Aorta (tissue), 5 donors: ENCODE measurements at places on chromosomes 6 and 20. TPM values are rescaled to one million over a fixed set of nuclear protein-coding genes. Genes with fewer than 3 reads are reported as not detected.

Gene ROMO1
- 102 TPM for total RNA-seq

Gene KCNQ2
- total RNA-seq, result not detected

Gene C4B
- total RNA-seq, result 149 TPM

Gene TMEM74B
- total RNA-seq, result 0.71 TPM

- H3K4me3 ChIP-seq, result no peak overlapping the region
- H3K36me3 ChIP-seq, result no peaks in the 10 kb centered on the region
- H3K27me3 ChIP-seq, result no peaks in the 10 kb centered on the region
- no peaks in the 10 kb centered on the region for H3K4me1 ChIP-seq
- no peak overlapping the region for H3K27ac ChIP-seq
Observed at GRCh38 chr6:39273406-39273821, 40.8 kb downstream of the KCNK17 start.

DNA sequence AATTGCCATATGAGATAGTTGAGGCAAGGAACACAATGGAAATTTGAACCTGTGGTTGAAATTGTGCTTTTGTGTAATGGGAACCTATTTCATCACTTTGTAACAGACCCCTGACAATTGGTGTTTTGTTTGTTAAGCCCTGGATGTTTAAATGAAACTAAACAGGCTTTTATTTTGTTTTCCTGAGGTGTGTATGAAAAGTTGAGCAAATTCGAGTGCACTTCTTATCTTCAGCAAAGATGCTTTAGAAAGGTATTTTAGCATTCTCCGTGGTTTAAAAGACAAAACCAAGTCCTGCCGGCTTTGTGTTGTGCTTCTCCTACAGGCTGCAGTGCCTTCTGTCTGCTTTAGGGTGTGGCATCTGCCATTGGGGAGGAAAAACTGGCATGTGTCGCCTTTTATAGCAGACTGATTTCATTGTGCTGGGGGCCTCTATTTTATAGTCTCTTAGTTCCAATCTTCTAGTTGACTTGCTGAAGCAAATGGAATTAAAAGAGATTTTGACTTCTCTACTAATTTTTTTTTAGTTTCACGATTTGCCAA, 2.2 kb upstream of the ARID1B start:
- peak overlapping the region; percentile 43 for H3K4me3 ChIP-seq
- H3K36me3 ChIP-seq, result no peaks in the 10 kb centered on the region
- H3K4me1 ChIP-seq, result no peaks in the 10 kb centered on the region
- peak overlapping the region; percentile 71 for H3K27ac ChIP-seq

DNA sequence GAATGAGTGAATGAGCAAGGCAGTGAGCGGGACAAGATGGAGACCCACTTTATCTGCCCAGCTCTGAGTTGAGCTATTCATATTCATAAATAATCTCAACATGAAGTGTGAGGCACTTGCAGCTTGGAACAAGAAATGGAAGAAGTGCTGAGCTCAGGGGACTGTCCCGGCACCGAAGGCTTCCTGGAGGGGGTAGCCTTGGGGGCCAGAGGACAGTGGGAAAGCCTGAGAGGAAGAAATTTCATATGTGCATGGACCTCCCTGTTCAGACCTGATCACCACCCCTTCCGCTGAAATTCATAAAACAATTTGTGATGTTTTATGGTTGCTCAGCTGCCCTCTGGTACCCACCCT, 103.2 kb downstream of the TOX2 start:
- H3K27ac ChIP-seq, result peak overlapping the region; percentile 63
- H3K36me3 ChIP-seq, result no peaks in the 10 kb centered on the region
- no peak for DNase-seq
- H3K4me1 ChIP-seq, result peaks cover 1% of the 10 kb centered on the region
- H3K4me3 ChIP-seq, result no peak overlapping the region
- H3K27me3 ChIP-seq, result no peaks in the 10 kb centered on the region

DNA sequence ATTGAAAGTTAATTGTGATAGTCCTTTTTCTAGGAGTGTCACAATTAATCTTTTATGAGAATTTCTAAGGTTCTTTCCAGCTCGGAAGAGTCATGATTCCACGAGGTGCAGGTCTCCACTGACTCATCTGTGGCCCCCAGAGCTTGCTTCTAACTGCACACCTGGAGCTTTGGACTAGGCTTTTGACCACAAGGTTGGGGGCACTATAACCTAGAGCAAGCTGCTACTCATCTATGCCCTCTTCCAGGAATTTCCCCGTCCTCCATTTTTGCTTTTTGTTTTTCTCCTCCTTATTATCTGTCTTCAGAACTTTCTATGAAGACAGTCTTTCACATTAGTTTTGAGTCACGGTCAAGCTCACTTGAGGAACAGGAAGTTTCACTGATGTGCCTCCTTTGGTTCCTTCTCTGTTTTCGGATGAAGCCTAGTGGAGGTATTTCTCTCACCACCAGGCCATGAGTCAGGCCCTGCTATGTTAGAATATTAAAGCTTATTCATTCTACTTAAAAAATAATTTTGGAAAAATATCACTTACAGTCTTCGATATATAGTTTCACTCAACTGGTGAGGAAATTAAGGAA, 119.2 kb upstream of the INSM1 start:
- H3K36me3 ChIP-seq, result no peaks in the 10 kb centered on the region
- H3K27ac ChIP-seq, result no peak overlapping the region
- no peak for DNase-seq
- H3K4me3 ChIP-seq, result no peak overlapping the region
- H3K27me3 ChIP-seq, result no peaks in the 10 kb centered on the region

DNA sequence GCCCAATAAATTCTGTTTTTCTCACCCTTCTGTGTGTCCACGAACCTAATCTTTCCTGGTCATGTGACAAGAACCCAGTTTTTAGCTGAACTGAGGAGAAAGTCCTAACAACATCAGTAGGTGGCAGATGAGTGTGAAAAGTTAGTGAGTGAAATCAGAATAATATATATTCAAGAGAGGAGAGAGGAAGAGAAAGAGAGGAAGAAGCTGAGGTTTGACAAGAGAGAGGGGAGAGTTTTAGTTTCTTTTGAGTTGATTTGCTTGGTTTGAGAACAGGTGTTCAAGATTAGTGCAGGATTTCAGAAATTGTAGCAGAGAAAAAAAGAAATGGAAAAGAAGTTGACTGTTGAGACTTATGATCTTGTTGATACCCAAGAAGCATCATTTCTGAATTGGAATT, 930.5 kb upstream of the FLRT3 start:
- H3K27me3 ChIP-seq, result no peaks in the 10 kb centered on the region
- H3K27ac ChIP-seq, result no peak overlapping the region
- H3K4me1 ChIP-seq, result no peaks in the 10 kb centered on the region
- no peak overlapping the region for H3K4me3 ChIP-seq

DNA sequence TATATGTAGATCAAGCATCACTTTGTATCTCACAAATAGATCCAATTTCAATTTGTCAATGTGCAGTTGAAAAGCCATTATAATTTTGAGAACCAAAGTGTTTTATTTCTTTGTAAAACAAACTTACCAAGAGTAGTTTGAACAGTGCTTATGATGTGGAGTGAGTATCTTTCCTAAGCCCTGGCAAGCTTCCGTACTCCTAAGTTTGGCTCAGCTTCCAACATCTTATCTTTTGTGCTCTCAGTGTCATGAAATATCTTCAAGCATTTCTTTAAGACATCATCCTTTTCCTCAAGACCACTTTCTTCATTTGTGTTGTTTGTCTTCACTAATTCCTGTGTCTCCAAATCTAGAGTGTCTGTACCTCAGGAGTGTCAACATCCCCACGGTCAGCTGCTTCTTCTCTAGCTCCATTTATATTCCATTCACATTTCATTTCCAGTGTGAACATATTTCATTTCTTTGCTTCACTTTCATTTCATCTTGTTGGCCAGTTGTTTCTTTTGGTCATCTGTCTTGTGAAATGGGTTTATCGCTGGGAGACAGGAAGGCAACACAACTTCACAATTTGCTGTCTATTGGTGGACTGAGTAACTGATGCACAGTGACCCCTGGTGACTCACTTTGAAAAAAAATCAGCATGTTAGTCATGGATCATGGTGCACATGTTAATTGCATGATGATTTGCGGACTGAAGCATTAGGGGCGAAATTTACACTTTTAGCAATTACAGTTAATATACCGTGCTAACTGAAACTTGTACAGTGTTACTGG, 36.9 kb downstream of the SLC24A3 start:
- DNase-seq, result no peak
- H3K4me3 ChIP-seq, result no peak overlapping the region
- H3K27ac ChIP-seq, result no peak overlapping the region
- no peaks in the 10 kb centered on the region for H3K4me1 ChIP-seq

DNA sequence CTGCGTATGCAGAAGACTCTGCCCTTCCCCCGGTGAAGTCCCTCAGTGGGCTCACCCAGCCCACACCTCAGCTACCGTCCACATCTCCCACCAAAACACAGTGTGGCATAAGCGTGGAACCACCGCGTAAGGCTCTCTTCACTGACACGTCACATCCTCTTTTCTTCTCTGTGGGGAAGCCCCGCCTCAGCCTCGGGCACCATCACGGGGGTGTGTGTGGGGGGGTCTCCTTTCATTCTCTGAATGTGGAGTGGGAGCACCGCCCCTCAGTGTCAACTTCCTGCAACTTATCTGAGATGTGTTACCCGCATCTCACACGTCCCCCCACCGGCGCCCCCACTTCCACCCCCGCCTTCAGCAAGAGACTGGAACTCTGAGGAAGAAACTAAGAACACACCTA, 388.4 kb upstream of the JARID2 start:
- H3K36me3 ChIP-seq, result no peaks in the 10 kb centered on the region
- H3K4me1 ChIP-seq, result no peaks in the 10 kb centered on the region
- no peaks in the 10 kb centered on the region for H3K27me3 ChIP-seq
- peak; percentile 76 for DNase-seq
- H3K27ac ChIP-seq, result no peak overlapping the region
- no peak overlapping the region for H3K4me3 ChIP-seq

GRCh38 chr20:63059684-63060056, 52.9 kb upstream of the BHLHE23 start:
- no peaks in the 10 kb centered on the region for H3K36me3 ChIP-seq
- no peak overlapping the region for H3K27ac ChIP-seq
- no peaks in the 10 kb centered on the region for H3K4me1 ChIP-seq

- H3K4me1 ChIP-seq, result no peaks in the 10 kb centered on the region
- no peaks in the 10 kb centered on the region for H3K36me3 ChIP-seq
- H3K27me3 ChIP-seq, result no peaks in the 10 kb centered on the region
Observed at GRCh38 chr20:62739067-62739466, 30.4 kb downstream of the NTSR1 start.

GRCh38 chr6:44804016-44804415, 416.5 kb downstream of the CDC5L start:
- H3K4me1 ChIP-seq, result no peaks in the 10 kb centered on the region
- DNase-seq, result no peak
- no peak overlapping the region for H3K4me3 ChIP-seq
- no peak overlapping the region for H3K27ac ChIP-seq
- H3K36me3 ChIP-seq, result no peaks in the 10 kb centered on the region

GRCh38 chr20:44004306-44004915, 89.8 kb downstream of the TOX2 start:
- no peaks in the 10 kb centered on the region for H3K36me3 ChIP-seq
- no peak overlapping the region for H3K27ac ChIP-seq
- no peak for DNase-seq
- H3K4me1 ChIP-seq, result no peaks in the 10 kb centered on the region
- no peaks in the 10 kb centered on the region for H3K27me3 ChIP-seq

- no peaks in the 10 kb centered on the region for H3K4me1 ChIP-seq
- H3K27me3 ChIP-seq, result no peaks in the 10 kb centered on the region
- H3K4me3 ChIP-seq, result no peak overlapping the region
- H3K27ac ChIP-seq, result no peak overlapping the region
- no peaks in the 10 kb centered on the region for H3K36me3 ChIP-seq
- no peak for DNase-seq
Observed at GRCh38 chr6:2478200-2478599, 232.8 kb upstream of the GMDS start.

- no peaks in the 10 kb centered on the region for H3K27me3 ChIP-seq
- no peak overlapping the region for H3K27ac ChIP-seq
- H3K36me3 ChIP-seq, result no peaks in the 10 kb centered on the region
- no peak for DNase-seq
- no peak overlapping the region for H3K4me3 ChIP-seq
Observed at GRCh38 chr6:110140650-110141049, 38.8 kb downstream of the WASF1 start.

GRCh38 chr6:166351715-166352285, 9.5 kb upstream of the SFT2D1 start:
- no peak overlapping the region for H3K4me3 ChIP-seq
- no peaks in the 10 kb centered on the region for H3K36me3 ChIP-seq
- H3K4me1 ChIP-seq, result no peaks in the 10 kb centered on the region
- DNase-seq, result no peak
- no peaks in the 10 kb centered on the region for H3K27me3 ChIP-seq
- H3K27ac ChIP-seq, result no peak overlapping the region

GRCh38 chr20:58691773-58692578, 624 bp upstream of the NPEPL1 start:
- DNase-seq, result peak; percentile 87
- no peak overlapping the region for H3K4me3 ChIP-seq
- H3K27ac ChIP-seq, result peak overlapping the region; percentile 32
- H3K27me3 ChIP-seq, result no peaks in the 10 kb centered on the region
- no peaks in the 10 kb centered on the region for H3K4me1 ChIP-seq
- H3K36me3 ChIP-seq, result no peaks in the 10 kb centered on the region

- H3K27me3 ChIP-seq, result no peaks in the 10 kb centered on the region
- no peak overlapping the region for H3K4me3 ChIP-seq
- no peaks in the 10 kb centered on the region for H3K4me1 ChIP-seq
- H3K27ac ChIP-seq, result no peak overlapping the region
Observed at GRCh38 chr6:169639653-169640278, 62.1 kb downstream of the WDR27 start.

DNA sequence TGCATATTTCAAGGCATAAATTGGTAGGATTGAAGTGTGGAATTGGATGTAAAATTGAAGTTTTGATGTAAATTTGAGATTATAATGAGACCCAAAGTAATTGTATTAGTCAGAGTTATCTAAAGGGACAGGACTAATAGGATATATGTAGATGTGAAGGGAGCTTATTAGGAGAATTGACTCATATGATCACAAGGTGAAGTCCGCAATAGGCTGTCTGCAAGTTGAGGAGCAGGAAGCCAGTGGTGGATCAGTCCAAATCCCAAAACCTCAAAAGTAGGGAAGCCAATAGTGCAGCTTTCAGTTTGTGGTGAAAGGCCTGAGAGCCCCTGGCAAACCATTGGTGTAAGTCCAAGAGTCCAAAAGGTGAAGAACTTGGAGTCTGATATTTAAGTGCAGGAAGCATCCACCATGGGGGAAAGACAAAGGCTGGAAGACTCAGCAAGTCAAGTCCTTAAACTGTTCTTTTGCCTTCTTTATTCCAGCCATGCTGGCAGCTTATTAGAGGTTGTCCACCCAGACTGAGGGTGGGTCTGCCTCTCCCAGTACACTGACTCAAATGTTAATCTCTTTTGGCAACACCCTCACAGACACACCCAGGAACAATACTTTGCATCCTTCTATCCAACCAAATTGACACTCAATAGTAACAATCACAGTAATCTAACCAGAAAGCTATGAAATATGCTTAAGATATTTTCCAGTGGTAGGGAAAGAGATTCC, 442.6 kb upstream of the PTCHD4 start:
- no peak for DNase-seq
- H3K4me1 ChIP-seq, result no peaks in the 10 kb centered on the region
- H3K36me3 ChIP-seq, result no peaks in the 10 kb centered on the region
- no peaks in the 10 kb centered on the region for H3K27me3 ChIP-seq
- no peak overlapping the region for H3K4me3 ChIP-seq
